ENCODE measurements at places on chromosomes 16 and 17.

DNA sequence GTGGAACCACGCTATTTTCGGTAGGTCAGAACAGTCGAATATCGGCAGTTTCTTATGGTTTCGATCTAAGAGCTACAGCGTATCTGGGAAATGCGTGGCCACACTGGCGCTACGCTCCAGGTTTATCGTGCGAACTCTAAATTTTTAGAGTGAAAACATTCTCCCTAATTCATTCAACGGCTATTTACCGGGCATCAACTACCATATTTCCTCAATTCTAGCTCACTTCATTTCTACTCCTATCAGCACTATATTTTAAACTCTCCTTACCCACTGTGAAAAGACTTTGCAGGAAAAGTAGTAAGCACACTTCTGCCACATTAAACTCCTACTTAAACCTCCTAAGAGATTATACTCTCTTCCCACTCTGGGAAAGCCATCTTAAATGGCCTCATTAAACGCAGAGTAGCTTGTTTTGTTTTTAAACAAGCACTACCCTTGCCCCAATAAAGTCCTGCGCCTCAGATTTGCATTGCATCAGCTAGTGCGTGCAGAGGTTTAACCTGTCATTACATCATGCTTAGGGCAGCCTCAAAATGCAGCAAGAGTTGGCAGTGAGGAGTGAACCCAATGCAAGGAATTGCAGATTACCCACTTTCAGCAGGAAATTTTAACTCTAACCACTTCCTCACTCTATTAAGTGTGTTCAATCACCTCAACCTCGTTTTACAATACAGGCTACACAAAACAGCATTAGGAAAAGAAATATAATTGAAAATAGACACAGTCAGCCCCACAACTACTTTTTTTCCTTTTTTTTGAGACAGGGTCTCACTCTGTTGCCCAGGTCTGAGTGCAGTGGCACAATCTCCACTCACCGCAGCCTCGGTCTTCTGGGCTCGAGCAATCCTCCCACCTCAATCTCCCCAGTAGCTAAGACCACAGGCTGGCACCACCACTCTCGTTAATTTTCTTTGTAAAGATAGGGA lies 18.8 kb downstream of the SIAH1 start:
- DNase-seq = peak; percentile 68

- no peak for DNase-seq
These were observed 30.7 kb downstream of the HIC1 start for GRCh38 chr17:2085648-2085949.

GRCh38 chr16:79169239-79169638 lies 431.3 kb downstream of the MAF start:
- DNase-seq = no peak

- no peak for DNase-seq
These were observed 20.6 kb downstream of the MAP2K4 start for GRCh38 chr17:12041312-12041711.

DNA sequence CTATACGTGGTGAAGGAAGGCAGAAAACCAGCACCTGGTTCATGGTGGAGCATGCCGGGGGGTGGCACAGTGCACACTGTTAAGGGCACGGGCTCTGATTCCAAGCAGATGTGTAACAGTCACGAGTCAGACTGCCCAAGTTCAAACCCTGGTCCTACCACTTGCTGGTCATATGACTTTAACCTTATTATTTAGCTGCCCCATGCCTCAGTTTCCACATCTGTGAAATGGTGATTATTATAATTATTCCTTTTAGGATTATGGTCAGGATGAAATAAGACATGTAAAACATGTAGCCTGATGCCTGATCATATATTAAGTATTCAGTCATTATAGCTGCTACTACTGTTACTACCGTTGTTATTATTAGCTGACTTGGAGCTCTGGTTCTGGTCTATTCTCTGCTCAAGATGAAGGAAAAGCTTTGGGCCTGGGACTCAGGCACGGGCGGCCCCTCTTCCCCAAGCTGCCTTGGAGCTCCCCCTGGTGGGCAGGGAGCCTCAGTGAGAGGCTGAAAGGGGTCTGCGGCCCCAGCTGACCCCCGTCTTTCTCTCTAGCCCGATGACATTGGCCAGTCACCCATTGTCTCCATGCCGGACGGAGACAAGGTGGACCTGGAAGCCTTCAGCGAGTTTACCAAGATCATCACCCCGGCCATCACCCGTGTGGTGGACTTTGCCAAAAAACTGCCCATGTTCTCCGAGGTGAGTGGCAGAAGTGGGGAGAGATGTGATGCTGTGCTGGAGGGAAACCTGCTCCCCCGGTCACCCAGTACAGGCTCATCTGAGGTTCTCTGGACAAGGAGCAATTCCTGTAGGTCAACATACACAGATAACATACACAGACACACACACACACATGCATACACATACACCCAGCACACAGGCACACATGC lies 14.0 kb downstream of the NR1D1 start:
- peak; percentile 85 for DNase-seq

DNA sequence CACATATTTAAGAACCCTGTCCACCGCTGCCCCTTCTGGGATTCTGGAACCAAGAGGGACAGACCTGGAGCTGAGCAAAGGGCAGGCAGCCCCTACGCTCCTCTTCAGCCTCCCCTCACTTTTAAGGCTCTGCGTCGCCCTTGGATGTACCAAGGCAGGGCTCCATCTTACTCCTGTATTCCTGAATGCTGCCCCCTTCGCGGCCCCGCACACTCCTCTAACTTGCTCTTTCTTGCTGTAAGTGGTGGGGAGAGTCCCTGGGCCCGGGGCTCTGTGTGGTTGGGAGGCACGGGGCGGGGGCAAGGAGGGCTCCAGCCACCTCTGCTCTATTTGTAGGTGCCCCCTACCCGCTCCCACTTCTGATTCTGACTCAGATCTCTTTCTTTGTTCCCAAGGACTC lies 1.2 kb downstream of the TNS4 start:
- DNase-seq = no peak

DNA sequence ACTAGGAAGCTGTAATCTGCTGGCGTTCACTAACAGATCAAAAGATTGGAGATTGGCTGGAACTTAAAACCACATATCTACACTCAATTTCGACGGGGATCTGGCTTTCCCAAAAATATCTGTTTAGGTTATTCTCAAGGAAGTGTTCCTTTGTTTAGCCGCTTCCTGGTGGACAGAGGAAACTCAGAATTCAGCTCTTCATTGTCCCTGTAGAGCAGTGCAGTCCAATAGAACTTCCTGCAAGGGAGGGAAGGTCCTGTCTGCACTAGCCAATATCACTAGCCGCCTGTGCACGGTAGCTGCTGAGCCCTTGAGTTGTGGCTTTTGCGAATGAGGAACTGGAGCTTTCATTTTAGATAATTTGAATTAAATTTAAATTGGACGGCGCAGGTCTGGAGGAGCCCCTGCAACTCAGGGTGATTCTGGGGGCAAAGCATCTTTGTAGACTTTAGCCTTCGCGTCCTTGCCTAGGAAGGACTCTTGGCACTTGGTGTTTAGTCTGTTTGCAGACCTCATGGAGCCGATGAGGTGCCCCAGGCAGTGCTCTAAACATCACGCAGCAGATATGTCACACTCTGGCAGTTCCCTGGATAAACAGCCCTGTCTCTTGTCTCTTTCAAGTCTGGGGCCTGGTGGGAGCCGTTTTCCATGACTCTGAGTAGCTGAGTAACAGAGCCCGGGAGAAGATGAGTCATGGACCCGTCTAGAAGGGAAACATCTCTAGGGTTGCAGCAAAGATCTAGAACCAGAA lies 122.2 kb downstream of the CCDC182 start:
- no peak for DNase-seq

DNA sequence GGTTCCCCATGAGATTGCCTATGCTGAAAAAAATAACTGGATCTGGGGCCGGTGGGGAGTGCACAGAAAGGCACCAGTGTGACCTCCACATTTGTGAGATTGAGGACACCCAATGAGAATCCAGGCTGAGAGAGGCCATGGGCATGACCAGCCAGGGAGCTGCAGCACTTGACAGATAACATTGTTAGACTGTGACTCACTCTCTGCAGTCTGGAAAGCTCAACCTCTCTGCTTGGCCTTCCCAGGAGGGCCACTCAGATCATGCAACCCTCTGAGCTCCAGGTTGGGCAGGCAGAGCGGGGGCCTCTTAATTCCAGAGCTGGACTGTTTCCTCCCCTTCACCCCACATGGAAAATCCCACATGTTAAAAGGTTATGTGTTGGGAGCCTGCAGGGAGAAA lies 30.1 kb downstream of the FZD2 start:
- DNase-seq = no peak

GRCh38 chr16:2337431-2338296 lies 2.9 kb downstream of the ABCA3 start:
- DNase-seq = peak; percentile 42

DNA sequence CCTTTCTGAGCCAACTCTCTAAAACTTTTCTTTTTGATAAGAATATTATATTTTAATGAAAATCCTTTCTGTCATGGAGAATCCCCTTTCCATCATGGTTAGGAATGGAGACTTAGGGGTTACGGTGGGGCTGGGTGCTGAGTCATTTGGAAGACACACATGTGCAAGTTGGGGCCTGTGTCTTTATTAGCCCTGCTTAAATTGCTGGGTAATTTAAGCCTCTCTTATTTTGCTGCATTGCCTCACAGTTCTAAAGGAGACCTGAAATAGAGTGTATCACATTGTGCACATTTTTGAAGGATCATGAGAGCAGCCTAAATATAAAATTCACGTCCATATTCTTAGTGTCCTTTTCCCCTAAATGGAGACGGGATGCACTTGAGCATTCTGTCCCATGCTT lies 61.8 kb upstream of the RBFOX1 start:
- DNase-seq = no peak

GRCh38 chr17:1562176-1562643 lies 382 bp downstream of the PITPNA start:
- no peak for DNase-seq

- no peak for DNase-seq
These were observed 75.0 kb downstream of the RAP1GAP2 start for GRCh38 chr17:2871205-2871604.

- no peak for DNase-seq
These were observed 290.6 kb upstream of the CCL2 start for GRCh38 chr17:33964344-33964979.

DNA sequence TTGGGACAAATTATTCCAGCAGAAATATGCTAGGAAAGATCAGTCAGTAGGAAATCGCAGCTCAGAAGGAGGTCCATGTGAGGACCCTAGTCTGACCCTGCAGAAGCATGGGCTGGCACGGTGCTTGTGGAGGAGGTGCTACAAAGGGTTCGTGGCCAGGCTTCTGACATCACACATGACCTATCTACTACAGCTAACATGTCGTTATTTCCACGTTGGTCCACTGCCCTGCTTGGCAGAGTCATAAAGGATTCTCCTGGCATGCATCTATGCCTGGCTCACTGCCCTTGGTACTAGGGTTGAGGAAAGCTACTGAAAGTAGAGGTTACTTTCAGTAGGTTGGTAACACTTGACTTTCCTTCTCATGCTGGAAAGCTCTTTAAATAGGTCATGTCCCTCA lies 118.1 kb upstream of the SHISA6 start:
- DNase-seq = no peak

- DNase-seq = no peak
These were observed 34.1 kb downstream of the TLE7 start for GRCh38 chr16:71407731-71408130.

GRCh38 chr17:12342609-12343435 lies 322.1 kb downstream of the MAP2K4 start:
- DNase-seq = no peak

- DNase-seq = peak; percentile 85
These were observed 11.8 kb downstream of the LASP1 start for GRCh38 chr17:38881600-38882191.

DNA sequence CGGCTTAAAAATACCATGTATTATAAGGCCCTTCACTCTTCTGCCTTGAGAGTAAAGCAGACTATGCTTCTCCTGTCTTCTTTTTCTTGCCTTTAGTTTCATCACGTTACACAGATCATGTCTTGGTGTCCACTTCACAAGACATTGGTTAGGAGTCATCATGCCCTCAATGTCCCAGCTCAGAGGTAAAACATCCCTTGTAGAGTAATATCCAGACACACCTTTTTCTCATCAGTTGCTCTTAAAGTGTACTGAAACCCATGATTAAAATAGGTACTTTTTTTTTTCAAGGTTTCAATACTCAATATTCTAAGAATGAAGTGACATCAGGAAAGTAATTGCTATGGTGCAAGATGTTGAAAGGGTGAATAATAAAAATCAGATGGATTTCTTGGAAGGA lies 267.8 kb downstream of the PMP22 start:
- no peak for DNase-seq

DNA sequence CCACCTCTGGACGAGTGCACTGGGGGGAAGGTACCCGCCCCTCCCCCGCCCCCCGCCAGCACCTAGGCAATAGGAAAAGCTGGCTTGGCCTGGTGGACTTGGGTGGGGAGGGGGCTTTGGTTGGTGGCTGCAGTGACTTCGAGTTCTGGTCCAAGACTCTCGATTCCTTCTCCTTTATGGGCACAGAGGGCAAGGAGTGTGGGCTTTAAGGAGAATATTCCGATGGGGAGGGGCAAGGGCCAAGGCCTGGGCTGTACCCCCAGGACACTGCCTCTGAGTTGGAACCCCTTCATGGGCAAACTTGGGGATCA lies 409 bp downstream of the ACSF2 start:
- DNase-seq = no peak

- DNase-seq = no peak
These were observed 65.1 kb downstream of the SMURF2 start for GRCh38 chr17:64596988-64597387.

DNA sequence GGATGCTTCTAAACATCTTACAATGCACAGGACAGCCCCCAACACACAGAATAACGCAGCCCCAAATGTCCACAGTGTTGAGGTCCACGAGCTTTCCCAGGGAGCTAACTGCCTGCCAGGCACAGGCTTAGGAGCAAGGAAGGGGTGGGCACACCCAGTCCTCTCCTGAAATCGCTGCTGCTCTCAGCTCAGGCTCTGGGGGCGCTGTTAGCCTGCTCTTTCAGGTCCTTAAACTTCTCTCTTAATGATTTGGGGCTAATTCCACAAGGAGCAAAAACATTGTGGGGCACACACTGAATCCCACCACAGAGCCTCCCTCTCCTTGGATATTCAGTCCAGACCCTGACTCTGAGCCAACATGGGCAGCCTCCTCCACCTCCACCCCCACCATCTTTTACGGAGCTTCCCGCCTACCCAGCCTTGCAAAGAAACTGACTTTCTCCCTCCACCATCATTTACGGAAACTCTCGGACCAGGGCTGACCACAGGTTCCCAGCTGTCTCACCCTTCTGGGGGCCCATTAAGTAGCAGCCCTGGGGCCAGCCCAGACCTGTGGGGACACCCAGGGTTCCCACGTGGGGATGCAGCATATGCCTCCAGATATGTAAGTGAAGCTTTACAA lies 1.1 kb downstream of the CD300H start:
- DNase-seq = no peak
